ENCODE measurements at places on chromosomes 3 and 15.
A peak's percentile ranks its signal among the peaks of the same experiment; 100 is the strongest.

DNA sequence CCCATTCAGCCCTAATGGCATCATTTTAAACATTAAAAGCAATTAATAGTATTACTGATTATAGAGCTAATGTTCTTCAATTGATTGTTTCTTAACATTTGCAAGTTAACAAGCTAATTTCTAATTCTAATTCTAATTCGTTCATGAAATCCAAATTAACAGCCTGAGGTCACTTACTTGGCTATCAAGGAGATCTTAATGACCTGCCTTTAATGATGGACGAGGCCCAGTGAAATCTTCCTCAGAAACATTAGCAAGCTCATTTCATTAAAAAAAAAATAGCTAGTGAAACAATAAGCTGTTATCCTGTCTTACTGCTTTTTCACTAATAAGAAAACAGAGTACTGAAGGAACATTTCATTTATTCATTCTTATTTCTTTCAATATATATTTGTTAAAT, 15.4 kb upstream of the RNF7 start:
- DNase-seq, result no peak

DNA sequence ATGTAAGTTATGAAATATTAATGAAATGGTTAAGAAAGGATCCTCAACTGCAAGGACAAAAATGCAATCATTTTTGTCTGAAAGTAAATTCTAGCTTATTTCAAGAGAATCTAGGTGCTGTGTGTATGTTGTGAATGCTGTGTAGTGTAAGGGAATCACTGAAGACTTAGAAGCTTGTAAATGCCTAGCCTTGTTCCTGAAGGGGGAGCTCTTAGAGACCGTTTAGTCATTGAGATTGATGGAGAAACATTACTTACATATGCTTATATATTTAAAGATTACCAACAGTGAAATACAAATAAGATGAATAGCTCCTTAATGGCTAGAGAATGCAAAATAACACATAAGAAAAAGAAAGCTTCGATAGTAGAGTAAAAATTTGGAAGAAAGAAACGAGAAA, 67.9 kb downstream of the CNTN4 start:
- DNase-seq, result no peak

- no peak for DNase-seq
These were observed 2.8 kb upstream of the CCDC80 start for GRCh38 chr3:112643621-112644240.

GRCh38 chr3:5072100-5072816, 49.8 kb upstream of the ARL8B start:
- no peak for DNase-seq

- DNase-seq, result no peak
These were observed 17.2 kb downstream of the ST3GAL6 start for GRCh38 chr3:98780343-98780742.

DNA sequence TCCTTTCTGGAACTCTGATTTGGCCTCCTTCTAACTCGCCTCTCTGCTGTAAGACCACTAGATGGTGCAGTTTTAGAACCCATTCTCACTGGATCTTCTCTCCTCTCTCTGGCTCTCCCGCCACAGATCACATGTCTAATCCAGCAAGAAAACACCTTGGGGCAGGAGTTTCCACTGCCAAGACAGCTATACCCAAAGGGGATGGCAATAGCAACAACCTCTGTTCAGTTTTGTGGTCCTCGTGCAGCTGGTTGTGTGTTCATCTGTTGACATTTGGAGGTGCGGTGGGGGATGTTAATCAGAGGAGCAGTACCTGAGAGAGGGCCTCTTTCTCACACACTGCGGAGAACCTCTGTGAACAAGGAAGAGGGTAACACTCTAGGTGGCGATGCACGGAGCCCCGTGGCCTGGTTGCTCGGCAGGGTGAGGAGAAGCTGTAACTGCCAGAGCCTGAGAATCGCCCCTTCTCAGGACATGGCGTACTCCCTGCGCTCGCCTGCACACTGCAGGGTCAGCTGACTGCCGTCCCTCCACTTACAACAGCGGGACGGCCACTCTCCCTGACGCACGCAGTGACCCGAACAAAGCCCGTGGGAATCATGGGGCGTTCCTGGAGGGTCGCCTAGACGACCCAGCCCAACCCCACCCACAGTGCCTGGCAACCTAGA, at the start of gene TEX55:
Gene TEX55 (plus strand): TSS at position 666 of the 668 bp plus-strand sequence. CDS start 25 bp downstream, outside the sequence.
- DNase-seq, result no peak

GRCh38 chr3:39783680-39784079, 25.7 kb upstream of the MYRIP start:
- no peak for DNase-seq

DNA sequence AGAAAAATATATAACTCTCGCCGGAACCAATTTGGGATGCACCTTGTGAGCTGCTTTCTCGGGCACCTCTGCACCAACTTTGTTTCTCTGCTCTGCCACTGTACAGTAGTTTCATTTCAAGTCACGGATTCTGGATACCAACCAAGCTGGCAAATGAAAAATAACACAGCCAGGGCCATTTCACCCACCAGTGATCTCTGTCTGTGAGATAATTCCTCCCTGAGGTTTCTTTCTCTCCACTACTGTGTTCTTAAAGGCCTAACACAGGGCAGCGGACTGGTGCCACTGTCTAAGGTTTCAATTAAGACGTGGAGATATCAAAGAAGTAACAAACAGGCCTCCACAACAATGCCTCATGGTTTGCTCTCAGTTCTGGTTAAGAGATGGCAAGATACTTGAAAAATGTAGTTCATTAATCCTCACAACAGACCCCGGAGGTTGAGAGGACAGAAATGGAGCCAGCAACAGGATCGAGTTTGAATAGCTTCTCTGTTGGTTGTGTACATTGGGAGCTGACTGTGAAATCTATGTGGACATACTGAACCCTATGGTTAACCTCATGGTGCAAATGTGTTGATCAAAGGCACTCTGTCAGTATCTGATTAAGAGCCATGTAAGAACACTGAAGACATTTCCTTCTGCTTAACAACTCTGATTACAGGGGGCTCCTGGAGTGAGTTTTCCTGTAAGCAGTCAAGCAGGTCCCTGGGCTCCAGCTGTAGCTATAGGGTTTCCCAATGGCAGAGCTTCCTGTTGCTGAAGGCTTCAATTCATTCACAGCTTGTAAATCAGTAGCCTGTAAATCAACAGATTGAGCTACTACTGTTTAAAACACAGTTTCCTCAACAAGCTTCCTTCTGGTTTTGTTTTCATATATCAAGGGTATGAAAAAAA, 470.5 kb downstream of the EPHA3 start:
- no peak for DNase-seq

DNA sequence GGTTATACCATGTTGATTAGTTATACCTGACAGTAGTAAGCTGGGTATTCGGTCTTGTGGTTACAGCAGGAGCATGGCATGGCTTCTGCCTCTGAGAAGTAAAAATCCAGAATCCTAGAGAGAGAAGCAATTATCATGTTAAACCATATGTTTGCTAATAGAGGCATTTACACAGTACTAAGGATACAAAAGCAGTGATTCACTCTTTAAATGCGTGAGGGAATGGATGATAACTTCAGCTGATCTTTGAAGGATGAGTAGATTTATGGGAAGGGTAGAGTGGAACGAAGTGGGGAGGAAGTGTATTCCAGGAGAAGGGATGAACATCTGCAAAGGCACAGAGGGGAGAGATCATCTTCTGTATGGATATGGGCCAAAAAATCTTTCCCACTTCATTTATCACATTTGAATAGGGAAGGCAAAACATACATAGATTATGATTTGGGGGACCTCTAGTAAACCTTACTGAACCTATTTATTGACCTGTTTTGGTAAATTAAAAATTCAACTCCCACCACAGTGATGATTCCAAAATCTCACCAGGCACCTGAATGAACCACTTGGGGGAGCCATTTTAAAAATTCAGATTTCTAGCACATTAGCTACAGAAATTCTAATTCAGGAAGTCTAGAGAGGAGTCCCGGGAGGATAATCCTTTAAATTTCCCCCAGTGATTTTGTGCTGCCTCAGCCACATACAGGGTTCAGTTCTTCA, 35.1 kb downstream of the IGSF10 start:
- DNase-seq, result no peak

GRCh38 chr3:194671511-194671899, 486 bp downstream of the LSG1 start:
- no peak for DNase-seq

- DNase-seq, result no peak
These were observed 17.5 kb downstream of the LMCD1 start for GRCh38 chr3:8519156-8519555.

GRCh38 chr3:49422379-49423248, at the start of gene AMT:
Gene AMT, minus strand, starts transcription at chr3:49422473. Its CDS starts 23 bp downstream, at chr3:49422450.
- DNase-seq, result no peak

DNA sequence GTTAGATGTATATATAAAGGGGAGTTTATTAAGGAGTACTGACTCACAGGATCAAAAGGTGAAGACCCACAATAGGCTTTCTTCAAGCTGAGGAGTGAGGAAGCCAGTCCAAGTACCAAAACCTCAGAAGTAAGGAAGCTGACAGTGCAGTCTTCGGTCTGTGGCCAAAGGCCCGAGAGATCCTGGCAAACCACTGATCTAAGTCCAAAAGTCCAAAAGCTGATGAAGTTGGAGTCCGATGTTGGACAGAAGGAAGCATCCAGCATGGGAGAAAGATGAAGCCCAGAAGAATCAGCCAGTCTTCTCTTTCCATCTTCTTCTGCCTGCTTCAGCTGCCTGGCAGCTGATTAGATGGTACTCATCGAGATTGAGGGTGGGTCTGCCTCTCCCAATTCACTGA, 107.5 kb downstream of the BCHE start:
- DNase-seq, result no peak

DNA sequence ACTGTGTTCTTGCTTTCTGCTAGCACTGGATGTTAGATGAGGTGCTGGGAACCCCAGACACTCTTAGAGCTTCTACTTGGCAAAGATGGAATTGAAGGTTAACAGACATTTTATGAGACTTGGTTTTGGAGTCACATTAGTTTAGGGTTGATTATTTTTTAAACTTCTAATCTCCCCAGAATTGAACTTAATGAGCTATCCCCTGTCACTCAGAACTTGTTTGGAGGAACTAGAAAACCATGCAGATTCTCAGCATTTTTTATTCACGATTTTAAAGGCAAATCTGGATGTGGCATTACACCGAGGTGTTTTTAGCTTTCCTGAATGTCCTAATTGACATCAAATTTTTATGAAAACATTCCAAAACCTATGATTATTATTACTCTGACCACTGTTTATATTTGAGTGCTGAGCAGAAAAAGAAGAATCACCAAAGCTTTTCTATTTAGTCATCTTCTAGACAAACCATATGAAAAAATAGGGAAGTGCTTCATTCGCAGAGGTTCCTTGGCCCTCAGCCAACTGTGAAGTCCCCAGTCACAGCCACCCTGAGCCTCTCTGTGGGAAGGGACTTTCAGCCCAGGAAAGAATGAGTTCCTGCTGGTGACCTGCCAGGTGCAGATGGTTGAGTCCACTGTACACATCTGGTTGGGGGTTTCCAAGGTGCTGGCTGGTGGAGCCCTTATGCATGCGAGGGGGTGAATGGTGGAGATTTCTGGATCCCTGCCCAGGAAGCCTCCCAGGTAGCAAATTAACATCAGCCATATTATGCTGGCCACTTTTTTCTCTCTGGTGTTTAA, 196.0 kb upstream of the TOPAZ1 start:
- peak; percentile 98 for DNase-seq

- no peak for DNase-seq
These were observed 26.3 kb downstream of the DNASE1L3 start for GRCh38 chr3:58184309-58184981.

GRCh38 chr3:27521872-27522265, 37.7 kb upstream of the SLC4A7 start:
- DNase-seq, result no peak

DNA sequence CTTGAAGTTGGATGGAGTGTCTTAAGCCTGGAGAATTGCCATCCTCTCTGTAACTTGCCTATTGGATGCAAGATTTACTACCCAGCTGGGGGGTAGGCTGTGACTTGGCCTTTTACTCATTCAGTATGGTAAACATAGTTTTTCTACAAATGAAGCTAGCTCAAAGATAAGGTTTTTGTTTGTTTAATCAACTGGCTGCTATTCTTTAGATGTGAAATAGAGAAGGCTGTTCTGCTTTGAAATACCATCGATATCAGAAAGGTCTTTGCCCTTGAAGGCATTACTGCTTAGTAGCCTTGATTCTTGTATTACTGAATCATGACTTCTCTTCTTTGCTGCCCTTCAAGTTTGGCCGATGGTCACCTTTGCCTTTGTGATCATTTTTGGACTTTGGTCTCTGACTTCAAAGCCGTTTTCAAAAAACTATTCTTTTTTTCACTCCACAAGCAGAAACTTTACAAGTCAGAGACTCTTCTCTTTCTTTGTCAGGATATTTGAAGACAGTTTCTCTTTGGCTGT, 83.1 kb downstream of the GAP43 start:
- no peak for DNase-seq

GRCh38 chr15:98612490-98613110, 35.7 kb upstream of the IGF1R start:
- DNase-seq, result no peak

DNA sequence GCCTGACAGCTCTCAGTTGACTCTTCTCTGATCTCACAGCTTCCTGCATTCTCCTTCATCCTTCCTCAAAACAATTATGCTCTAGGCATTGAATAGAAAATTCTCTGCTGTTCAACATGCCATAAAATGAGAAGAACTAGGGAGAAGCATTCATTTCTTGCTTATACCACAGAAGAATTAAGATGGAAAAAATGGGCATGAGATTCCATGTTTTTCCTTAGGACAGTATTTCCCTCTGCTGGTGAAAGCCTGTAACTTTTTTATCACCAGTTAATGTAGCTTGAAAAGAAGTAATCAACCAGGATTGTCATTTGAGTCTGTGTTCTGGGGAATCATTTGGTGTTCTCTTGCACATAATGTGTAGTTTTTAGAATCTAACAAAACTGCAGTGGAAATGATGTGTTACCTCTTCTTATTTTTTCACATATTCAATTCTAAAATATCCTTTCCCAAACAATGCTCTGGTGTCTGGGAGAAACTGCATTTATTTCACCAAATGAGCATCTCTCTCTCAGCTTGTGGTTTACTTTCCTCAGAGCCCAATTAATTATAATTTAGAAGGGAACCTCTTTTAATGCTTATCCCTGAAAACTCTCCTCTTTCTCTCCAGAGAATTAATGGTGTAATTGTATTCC, 92.8 kb upstream of the DCBLD2 start:
- DNase-seq, result no peak

DNA sequence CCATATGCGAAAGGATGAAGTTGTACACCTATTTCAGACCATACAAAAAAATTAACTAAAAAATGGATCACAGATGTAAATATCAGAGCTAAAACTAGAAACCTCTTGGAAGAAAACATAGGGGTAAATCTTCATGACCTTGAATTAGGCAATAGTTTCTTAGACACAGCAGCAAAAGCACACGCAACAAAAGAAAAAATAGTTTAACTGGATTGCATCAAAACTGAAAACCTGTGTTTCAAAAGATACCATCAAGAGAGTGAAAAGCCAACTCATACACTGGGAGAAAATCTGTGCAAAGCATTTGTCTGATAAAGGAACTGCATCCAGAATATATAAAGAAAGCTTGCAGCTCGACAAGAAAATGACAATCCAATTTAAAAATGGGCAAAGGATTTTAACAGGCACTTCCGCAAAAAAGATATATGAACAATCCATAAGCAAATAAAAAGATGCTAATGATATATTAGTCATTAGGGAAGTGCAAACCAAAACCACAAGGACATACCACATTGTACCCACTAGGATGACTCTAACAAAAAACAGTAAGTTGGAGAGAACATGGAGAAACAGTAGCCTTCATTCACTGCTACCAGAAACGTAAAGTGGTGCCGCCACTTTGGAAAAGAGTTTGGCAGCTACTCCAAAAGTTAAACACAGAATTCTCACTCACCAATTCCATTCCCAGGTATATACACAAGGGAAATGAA, 263.1 kb downstream of the ADAMTS17 start:
- no peak for DNase-seq
